CD14-positive monocyte (primary cell): ENCODE measurements at places on chromosomes 2 and 18.

- DNase-seq = peak; percentile 43
Measured at GRCh38 chr2:119647440-119648169, 31.4 kb upstream of the TMEM177 start.

- peak; percentile 39 for DNase-seq
Measured at GRCh38 chr2:148926291-148926961, 51.4 kb downstream of the KIF5C start.

GRCh38 chr2:14565666-14566065 is 66.9 kb upstream of the LRATD1 start:
- DNase-seq = no peak

GRCh38 chr18:51185075-51185474 is 12.4 kb downstream of the MEX3C start:
- no peak for DNase-seq

GRCh38 chr18:27014841-27015240 is 149.3 kb upstream of the AQP4 start:
- DNase-seq = no peak

- no peak for DNase-seq
Measured at GRCh38 chr18:80034852-80035406, 695 bp downstream of the RBFA start.

- DNase-seq = peak; percentile 74
Measured at GRCh38 chr2:11187083-11187619, 31.9 kb downstream of the SLC66A3 start.

DNA sequence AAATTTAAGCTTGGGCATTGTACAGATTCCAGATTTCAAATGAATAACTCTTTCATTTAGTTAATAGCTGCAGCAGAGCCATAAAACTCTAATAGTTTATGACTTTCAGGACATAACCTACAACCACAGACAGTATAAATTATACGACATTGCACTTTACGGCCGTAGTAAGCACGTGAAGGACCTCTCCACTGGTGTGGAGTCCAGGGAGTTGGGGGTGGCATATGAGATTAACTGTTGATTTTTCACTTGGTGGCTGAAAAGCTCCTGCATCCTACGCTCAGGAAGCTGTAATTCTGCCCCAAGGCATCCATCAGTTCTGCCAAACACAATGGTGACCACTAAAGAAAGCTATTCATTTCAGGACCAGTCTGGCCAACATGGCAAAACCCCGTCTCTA is 376.2 kb downstream of the SOX11 start:
- no peak for DNase-seq

GRCh38 chr2:28276076-28276618 is 116.5 kb upstream of the FOSL2 start:
- peak; percentile 23 for DNase-seq

GRCh38 chr18:2050702-2051201 is 520.6 kb downstream of the METTL4 start:
- no peak for DNase-seq

GRCh38 chr18:59742325-59743111 is 45.3 kb upstream of the CCBE1 start:
- no peak for DNase-seq
